ENCODE measurements at places on chromosomes 13 and 19.
A peak's percentile ranks its signal among the peaks of the same experiment; 100 is the strongest.

DNA sequence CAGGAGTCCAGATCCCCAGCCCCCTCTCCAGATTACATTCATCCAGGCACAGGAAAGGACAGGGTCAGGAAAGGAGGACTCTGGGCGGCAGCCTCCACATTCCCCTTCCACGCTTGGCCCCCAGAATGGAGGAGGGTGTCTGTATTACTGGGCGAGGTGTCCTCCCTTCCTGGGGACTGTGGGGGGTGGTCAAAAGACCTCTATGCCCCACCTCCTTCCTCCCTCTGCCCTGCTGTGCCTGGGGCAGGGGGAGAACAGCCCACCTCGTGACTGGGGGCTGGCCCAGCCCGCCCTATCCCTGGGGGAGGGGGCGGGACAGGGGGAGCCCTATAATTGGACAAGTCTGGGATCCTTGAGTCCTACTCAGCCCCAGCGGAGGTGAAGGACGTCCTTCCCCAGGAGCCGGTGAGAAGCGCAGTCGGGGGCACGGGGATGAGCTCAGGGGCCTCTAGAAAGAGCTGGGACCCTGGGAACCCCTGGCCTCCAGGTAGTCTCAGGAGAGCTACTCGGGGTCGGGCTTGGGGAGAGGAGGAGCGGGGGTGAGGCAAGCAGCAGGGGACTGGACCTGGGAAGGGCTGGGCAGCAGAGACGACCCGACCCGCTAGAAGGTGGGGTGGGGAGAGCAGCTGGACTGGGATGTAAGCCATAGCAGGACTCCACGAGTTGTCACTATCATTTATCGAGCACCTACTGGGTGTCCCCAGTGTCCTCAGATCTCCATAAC lies at the start of gene APOE:
APOE (plus strand) TSS at position 360 of the 724 bp plus-strand sequence. CDS start 829 bp downstream, outside the sequence.
- DNase-seq: no peak
- H3K36me3 ChIP-seq: peaks cover 10% of the 10 kb centered on the region
- H3K4me1 ChIP-seq: peaks cover 16% of the 10 kb centered on the region
- no peaks in the 10 kb centered on the region for H3K27me3 ChIP-seq
- peak within 1 kb of the TSS; percentile 95 for H3K27ac ChIP-seq

GRCh38 chr19:13401388-13401787 lies 104.9 kb downstream of the CACNA1A start:
- no peak overlapping the region for H3K27ac ChIP-seq
- DNase-seq: no peak
- no peaks in the 10 kb centered on the region for H3K36me3 ChIP-seq
- H3K27me3 ChIP-seq: peaks cover 8% of the 10 kb centered on the region

DNA sequence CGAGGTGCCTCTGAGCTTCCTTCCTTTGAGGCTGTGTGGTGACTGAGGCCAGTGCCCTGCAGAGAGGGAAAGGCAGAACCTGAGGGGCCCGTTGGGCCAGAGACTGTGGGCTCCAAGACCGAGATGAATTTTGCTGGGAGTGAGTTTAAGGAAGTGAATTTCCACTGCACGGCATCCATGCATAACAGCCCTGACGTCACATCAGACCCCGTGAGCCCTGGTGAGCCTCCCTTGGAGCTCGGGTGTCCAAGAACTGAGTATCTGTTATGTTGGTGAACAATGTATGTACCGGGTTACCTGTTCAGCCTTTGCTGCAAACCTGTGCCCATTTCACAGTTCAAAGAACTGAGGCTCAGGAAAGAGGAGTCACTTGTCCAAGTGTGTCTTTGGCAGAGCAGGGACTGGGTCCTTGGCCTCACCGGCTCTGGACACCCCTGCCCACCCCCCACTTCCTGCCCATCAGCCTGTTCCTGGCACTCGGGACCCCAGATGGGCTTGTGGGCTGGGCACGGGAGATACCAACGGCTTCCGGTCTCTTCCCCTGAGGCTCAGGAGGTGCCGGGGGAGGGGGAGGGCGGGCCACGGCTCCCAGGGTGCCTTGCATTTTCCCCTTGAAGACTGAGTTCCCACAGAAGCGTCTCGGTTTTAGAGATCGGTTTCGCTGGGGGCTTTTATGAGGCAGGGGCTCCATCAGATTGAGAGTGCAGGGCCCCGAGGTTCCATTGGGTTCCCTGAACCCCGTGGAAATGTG lies 33.7 kb downstream of the NFILZ start:
- no peak overlapping the region for H3K4me3 ChIP-seq
- H3K27ac ChIP-seq: no peak overlapping the region
- DNase-seq: no peak
- peaks cover 23% of the 10 kb centered on the region for H3K27me3 ChIP-seq
- no peaks in the 10 kb centered on the region for H3K36me3 ChIP-seq

GRCh38 chr13:73325723-73326558 lies 267.1 kb downstream of the KLF5 start:
- no peak for DNase-seq
- peak overlapping the region; percentile 14 for H3K4me3 ChIP-seq
- H3K4me1 ChIP-seq: peaks cover 41% of the 10 kb centered on the region
- peak overlapping the region; percentile 87 for H3K27ac ChIP-seq
- no peaks in the 10 kb centered on the region for H3K27me3 ChIP-seq
- no peaks in the 10 kb centered on the region for H3K36me3 ChIP-seq

All from progenitor cell of endocrine pancreas (in vitro differentiated cells).